ENCODE measurements at places on chromosomes 7 and 10.

DNA sequence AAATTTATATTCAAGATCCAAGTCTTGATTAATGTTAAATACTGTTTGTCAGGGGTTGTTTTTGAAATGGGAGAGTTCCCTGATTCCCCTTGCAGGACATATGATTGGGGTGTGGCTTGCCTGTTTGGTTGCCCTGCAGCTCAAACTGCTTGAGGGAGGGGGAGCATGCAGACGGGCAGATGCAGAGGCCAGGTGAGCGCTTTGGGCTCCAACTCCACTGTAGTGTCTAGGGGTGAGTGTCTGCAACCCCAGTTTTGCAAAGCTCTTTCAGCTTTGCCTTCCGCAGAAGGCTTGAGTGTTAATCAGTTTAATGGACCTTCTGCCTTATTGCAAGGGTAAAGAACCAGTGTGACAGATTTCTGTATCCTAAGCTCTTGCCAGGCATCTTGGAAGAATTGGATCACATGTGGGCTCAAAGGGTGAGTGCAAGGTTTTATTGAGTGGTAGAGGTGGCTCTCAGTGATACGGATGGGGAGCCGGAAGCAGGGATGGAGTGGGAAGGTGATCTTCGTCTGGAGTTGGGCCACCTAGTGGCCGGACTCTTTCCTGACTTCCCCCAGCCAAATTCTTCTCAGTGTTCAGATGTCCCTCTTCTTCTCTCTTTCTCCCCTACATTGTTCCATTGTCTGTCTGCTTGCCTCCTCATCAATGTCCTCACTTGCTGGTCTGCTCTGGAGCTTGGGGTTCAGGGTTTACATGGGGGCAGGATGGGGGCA, 479.7 kb downstream of the ATRNL1 start:
- DNase-seq = no peak

DNA sequence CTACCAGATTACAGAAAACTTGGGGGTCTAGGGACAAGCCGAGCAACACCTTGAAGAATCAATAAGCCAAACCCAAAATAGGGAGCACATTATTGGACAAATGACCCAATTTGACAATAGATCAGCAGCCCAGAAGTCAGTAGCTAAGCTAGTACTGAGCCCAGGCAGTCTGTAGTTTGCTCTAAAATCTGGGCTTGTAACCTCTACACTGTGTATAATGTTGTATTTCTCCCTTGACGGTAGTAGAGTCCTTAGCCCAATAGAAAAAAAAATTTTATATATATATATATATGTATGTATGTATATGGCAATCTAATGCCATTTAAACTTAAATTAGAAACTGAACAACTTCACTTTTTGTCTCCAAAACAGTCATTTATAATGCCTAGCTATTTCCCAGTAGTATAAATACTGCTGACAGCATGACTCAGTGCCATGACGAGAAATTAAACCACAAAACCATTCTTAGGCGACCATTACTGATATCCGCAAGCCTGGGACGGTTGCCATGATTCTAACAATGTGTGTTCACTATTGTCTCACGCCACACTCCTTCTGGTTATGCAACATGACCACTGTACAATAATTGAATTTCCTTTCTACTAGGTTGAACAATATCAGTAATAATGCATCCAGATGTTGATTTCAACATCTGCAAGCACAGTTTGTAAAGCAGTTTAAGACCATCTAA, 110.5 kb downstream of the IPMK start:
- DNase-seq = no peak

GRCh38 chr10:23522345-23522744, 83.5 kb downstream of the OTUD1 start:
- DNase-seq = no peak

- DNase-seq = no peak
These were observed 42.9 kb upstream of the TCERG1L start for GRCh38 chr10:131354380-131354779.

GRCh38 chr7:143936087-143937009, 1.3 kb downstream of the OR2F2 start:
- no peak for DNase-seq

- no peak for DNase-seq
These were observed 5.1 kb upstream of the FAM133B start for GRCh38 chr7:92595281-92595680.

DNA sequence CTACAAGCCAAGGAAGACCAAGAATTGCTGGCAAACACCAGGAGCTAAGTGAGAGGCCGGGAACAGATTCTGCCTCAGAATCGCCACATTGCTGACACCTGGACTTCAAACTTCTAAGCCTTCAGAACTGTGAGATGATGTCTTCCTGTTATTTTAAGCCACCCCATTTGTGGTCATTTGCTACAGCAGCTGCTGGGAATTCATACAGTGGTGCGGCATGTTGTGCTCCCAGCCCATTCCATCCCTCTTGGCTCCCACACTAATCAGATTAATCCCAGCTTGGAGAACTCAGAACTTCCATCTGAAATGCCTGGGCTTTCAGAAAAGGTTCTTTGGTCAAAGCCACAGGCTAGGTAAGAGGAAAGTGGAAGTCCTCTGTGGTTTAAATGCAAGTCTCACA, 24.9 kb downstream of the TCAF1 start:
- no peak for DNase-seq

- no peak for DNase-seq
These were observed 621 bp upstream of the MORN4 start for GRCh38 chr10:97633921-97634320.

DNA sequence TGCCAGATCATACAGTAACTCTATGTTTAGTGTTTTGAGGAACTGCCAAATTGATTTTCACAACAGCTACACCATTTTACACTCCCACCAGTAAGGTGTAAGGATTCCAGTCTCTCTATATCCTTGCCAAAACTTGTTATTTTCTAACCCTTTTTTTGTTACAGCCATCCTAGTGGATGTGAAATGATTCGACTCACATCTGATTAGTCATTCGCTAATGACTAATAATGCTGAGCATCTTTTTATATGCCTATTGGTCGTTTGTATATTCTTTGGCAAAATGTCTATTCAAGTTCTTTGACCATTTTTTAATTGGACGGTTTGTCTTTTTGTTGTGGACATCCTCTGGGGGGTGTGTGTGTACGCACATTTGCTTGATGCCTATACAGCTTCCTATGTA, 142.8 kb downstream of the DGKB start:
- no peak for DNase-seq

- peak; percentile 83 for DNase-seq
These were observed 167.7 kb upstream of the TNRC18 start for GRCh38 chr7:5591278-5591874.

- no peak for DNase-seq
These were observed 49.3 kb downstream of the TPK1 start for GRCh38 chr7:144786522-144786921.

DNA sequence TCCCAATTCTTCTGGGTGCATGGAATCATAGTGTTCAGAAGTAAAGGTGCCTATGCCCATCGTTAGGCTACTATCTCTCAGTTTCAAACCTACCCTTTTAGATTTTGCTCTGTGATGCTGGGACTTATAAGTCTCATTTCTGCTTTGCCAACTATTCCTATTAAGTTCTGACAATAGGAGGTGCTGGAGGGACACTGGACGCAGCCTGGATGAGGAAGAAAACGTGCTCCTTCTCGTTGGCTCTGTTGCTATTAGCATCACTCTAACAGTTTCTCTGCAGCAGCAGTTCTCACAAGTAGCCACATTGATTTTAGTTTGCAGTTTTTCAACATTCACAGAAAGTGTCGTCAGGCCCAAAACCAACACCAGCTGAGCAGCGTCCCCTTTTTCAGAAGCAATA, 72.4 kb downstream of the ABCC2 start:
- no peak for DNase-seq

- no peak for DNase-seq
These were observed 18.7 kb downstream of the MMP21 start for GRCh38 chr10:125756853-125757487.

DNA sequence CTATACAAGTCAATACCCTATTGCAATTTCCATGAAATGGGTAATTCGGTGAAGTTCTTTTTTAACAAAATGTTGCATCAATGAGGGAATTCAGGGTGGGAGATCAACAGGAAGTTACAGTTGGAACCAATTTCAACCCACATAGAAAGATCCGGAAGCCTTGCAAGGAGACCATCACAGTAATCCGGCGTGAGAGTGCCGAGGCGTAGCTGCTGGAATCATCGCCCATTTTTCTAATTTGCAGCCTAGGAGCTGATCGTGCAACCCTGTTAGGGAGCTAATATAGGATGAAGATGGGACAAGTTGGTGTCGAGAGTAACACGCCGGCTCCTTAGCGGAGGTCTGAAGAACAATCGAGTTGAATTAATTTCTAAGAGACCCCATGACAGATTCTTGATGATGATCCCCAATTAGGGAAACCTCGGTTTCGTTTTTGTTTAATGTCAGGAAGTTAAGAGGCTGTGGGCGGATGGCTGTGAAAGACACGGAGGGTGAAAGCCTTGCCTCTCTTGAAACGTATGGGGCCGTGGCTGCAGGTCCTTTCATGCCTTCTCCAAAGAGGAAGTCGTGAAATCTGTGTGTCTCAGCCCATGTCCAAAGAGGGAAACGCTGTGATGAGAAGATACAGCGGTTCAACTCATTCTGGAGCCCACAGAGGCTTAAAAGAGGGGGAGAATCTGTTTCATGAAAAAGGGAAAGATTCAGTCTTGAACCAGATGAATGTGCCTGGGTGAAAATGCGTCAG, 51.2 kb upstream of the CARD11 start:
- no peak for DNase-seq

All from CMK (cell line).